ENCODE measurements at places on chromosomes 6 and 20.

- no peak for DNase-seq
Observed at GRCh38 chr20:10385850-10386544, 48.0 kb downstream of the MKKS start.

- no peak for DNase-seq
Observed at GRCh38 chr6:50829898-50830444, 11.3 kb downstream of the TFAP2B start.

- no peak for DNase-seq
Observed at GRCh38 chr20:35326021-35326739, 34.0 kb upstream of the FAM83C start.

- DNase-seq: no peak
Observed at GRCh38 chr6:144469144-144469575, 184.0 kb downstream of the UTRN start.

GRCh38 chr6:49415358-49415757 lies 47.7 kb downstream of the MMUT start:
- no peak for DNase-seq

GRCh38 chr6:46010771-46011170 lies 4.9 kb downstream of the CLIC5 start:
- DNase-seq: no peak

GRCh38 chr6:111211411-111212030 lies 124.2 kb downstream of the SLC16A10 start:
- DNase-seq: no peak

DNA sequence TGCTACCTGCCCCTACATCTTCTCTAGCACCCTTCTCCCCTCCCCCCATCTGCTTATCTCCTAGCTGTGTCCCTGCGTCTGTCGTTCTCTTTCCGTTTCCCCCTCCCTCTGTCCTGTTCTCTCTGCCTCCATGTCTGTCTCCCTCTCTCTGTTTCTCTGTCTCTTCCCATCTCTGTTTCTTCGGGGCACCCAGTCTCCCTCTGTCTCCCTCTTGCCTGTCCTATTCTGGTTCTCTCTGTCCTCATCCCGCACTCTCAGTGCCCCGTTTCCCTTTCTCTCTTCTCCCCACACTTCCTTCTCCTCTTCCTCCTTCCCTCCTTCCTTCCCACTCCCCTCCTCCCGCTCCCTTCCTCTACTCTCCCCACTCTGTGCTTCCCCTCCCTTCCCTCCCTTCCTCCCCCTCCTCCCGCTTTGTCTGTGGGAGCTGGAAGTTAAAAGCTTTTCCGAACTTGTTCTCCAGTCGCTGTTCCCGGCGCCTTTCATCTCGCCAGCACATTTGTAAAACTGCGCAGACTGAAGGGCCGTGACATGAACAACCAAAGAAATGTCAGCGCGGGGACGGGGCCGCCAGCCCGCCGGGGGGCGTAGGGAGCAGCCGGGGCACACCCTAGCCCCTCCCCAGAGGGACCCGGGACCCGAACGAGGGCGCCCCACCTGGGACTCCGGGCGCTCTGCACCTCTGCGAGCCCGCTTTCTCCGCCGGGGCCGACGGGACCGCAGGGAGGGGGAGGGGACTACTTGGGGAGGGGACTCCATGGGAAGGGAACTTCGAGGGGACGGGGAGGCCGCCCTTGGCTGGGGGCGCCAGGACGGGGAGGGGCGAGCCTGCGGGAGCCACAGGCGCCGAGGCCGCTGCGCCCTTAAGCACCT lies 4.0 kb upstream of the CDH22 start:
- no peak for DNase-seq

DNA sequence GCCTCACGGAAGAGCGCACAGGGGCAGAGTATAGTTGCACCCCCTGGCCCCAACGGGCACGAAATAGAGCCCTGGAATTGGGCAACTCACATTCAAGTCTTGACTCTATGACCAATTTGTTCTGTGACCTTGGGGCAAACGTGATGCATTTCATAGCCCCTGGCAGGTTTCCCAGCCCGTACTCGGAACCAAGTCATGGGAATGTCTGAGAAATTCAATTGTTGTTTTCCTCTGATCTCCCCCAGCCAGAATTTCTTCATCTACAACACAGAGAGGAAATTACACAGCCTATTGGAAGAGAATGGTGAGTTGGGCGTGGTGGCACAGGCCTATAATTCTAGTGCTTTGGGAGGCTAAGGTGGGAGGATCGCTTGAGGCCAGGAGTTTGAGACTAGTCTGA lies 322.3 kb upstream of the SULF2 start:
- no peak for DNase-seq

DNA sequence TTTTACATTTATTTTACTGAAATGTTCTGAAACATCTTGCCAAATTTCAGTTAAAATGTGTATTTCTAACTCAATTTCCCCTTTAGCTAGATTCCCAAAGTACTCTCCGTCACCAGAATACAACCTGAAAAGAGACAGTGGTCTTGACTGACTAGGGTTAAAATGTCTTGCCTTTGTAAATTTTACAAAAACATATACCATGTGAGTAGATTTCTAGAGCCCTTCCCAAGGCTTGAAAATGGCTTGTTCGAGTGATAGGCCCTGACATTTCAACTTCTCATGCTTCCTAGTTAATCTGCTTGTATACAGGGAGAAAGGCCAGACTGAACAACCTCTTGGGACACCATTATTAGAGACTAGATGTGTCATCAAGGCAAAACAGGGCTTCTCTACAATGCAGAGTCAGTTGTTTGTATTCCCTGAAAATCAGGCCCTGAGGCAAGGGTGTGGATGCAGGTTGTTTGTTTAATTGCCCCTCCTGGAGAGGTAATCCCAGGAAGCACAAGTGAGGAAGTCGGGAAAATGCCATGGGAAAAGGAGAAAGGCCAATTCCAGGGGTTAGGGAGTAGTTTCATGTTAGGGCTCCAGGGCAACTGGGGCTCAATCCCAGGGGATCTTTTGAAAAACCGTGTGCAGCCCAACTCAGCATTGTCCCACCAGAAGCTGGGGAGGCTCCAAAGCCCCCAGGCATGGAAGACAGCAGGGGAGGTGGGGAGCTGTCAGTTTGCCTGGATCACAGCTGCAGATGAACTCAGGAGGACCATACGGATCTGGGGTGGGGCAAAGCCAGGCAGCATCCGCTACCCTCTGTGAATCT lies 11.6 kb upstream of the TFB1M start:
- DNase-seq: no peak

DNA sequence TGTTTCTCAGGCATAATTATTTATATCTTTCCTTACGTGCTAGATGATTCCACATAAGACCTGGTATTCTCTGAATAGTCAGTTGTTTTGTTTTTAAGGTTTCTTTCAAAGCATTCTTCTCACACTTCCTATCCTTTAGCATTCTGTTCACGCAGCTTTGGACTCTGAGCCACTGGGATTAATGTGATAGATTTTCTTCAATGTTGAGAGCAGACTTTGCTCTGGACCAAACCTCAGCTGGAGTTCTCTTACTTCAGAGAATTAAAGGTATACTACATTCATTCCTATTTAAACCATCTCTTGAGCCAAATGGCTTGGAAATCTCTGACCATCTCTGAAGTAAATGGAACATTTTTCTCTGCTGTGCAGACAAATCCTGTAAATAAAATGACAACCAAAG lies 70.7 kb upstream of the TRAF3IP2 start:
- no peak for DNase-seq

DNA sequence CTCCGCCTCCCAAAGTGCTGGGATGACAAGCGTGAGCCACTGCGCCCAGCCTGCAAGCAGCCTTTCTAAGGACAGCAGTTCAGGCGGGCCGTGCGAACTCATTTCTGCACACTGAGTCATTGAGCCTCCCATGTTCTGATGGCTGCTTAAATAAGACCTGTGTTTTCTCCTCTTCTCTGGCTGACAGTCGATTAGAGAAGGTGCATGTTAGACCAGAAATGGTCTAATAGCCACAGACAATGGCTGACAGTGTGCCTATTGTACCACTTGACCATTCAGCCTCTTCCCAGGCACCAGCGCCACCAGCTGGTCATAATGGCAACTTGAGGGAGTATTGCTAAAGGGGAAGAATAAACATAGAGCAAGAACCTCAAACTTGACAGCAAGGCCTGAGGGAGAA lies 6.2 kb downstream of the CST11 start:
- peak; percentile 47 for DNase-seq

GRCh38 chr6:28933069-28933468 lies 9.3 kb upstream of the TRIM27 start:
- DNase-seq: no peak

DNA sequence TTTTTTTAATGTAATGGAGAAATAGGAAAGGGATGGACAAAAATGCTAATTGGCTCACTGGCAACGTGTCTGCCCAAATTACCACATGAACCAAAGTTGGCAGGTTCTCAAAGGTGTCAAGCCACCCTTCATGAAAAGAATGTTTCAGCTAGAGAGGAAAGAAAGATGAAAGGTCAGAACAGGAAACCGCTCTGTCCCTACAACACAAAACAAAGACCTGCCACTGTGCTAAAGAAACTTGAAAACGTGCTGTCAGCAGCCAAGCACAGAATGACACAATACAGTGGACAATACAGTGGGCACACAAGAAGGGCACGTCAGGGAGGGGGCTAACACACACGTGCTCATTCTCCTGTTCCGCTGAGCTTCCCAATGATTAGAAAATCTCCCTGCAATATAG lies 4.9 kb downstream of the PREP start:
- DNase-seq: no peak

GRCh38 chr6:168609026-168609685 lies 168.2 kb downstream of the SMOC2 start:
- DNase-seq: no peak

DNA sequence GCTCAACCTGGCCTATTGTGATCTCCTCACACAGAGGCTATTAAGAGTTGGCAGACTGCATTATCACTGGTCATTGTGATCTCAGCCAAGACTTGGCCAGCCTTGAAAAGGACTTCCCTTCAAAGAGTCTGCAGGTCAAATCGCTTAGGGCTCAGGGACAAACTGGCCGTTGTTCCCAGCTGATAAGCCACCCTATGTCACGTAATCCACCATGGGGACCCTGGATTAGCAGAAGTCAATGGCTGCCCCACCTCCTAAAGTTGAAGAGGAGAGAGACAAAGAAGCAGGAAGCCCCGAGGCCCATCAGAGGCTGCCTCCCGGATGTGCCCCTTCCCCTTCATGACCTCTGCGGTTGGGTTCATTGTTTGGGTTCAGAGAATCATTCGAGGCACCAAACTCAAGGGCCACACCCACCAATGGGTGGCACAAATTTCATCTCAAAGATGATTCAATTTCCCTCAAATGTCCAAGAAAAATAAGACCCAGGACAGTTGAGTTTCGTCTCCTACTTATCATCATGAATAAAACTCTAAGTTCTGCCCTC lies 56.6 kb downstream of the BPIFB1 start:
- DNase-seq: no peak

- no peak for DNase-seq
Observed at GRCh38 chr6:148928811-148929210, 182.0 kb downstream of the UST start.

DNA sequence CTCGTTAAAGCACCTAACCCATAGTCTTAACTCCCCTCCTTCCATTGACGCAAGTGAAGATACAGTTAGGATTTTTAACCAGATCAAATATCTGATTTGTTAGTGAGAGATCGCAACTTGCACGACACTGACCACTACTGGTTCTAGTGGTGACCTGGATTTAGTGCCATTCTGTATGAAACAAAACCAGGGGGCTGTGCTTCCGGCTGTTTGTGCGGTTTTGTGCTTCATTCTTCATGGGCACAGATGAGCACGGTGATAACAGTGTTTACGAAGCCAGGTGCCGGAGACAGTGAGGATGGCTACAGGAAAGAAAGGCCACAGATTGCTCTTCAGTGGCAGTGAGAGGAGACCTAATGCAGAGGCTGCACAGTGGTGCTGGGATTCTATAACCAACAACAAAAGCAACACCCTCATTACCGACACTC lies 75.5 kb downstream of the NOL4L start:
- peak; percentile 73 for DNase-seq

DNA sequence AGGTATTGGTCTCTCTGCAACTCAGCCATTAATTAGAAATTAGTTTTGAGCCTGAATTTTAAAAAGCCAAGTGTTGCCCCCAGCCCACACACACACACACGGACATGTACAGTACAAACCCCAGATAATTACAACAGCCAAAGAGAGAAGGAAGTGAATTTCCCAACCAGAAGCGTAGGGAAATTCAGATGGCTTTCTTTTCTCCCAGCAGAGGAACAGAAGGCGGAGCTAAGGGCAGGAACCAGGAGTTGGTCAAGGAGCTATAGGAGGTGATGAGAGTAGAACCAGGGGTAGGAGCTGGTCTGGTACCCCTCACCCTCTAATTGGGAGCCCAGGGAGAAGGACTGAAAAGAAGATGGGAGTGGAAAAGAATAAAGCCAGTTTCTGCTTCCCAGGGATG lies 3.9 kb upstream of the ZBTB9 start:
- DNase-seq: no peak

DNA sequence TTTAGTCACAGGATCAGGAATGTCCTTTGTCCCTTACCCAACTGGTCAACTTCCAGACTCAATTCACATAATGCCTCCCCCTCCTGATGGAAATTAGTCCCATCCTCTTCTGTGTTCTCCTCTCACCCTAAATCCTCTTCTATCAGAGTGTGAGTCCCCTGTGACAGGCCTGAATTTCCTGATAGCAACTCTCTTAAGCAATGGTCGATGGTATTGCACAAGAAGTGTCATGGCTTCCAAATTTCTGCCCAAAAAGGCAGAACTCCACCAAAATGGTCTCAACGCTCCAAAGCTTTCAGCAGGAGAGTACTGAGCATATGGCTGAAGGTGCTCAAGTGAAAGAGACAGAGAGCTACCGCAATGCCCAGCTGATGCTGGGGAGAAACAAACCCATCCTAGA lies 2.4 kb downstream of the PREP start:
- no peak for DNase-seq

DNA sequence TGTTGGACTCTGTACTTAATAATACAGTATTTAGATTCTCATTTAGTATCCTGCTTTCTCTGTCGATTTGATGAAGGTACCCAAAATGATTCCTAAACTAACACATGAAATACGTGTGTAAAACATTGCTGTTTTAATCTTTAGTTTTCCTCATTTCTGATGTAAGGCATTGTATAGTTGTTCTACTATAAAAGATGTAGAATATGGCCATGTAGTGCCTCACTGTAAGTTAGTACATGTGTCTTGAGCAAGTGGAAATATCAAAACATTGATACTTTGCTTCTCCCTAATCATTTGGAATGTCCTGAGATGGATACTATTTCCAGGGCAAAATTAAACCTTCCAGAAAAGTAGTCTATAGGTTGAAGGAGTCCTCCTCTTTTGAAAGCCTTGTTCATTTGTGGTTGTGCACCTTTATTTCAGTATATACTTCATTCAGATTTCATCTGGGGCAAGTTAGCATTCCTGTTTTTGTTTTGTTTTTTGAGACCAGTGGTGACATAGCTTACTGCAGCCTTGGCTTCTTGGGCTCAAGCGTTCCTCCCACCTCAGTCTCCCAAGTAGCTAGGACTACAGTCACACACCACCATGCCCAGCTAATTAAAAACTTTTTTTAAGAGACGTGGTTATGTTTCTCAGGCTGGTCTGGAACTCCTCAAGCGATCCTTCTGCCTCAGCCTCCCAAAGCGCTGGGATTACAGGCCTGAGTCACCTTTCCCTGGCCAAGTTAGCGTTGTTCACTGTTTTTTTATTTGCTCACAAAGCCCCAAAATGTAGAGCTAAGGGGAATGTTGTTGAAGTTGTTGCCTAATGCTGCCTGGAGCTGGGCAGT lies 11.6 kb downstream of the SRSF3 start:
- no peak for DNase-seq

GRCh38 chr6:116876635-116877611 lies at the start of gene RFX6:
RFX6 (plus strand) TSS chr6:116877242; CDS start chr6:116877276, 34 bp downstream.
- no peak for DNase-seq
